Hippocampal formation (tissue), 2 donors: ENCODE measurements at places on chromosomes 2 and 18.

GRCh38 chr2:172551271-172551670, 4.6 kb upstream of the PDK1 start:
- DNase-seq: no peak

DNA sequence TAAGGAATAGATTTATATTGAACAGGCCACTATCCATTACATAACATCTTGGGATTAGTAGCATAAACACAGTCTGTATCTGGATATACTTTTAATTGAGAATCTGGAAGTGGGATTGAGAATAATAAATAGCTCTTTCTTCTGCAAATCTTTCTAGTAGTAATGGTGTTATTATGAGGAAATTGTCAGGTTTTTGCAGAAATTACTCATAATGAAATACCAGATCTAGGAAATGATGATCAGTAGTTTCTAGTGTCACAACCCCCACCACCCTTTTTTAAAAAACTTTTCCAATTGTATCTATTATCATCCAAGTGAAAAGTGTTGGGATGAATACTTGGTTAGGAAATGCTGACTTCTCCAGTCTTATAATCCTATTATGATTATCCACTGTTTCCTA, 18.7 kb downstream of the NBEAL1 start:
- DNase-seq: no peak

- no peak for DNase-seq
Observed at GRCh38 chr18:24727685-24728084, 267.2 kb downstream of the HRH4 start.

GRCh38 chr2:56315376-56315775, 131.6 kb downstream of the CCDC85A start:
- no peak for DNase-seq

GRCh38 chr2:135987441-135987840, 2.0 kb upstream of the DARS1 start:
- no peak for DNase-seq

- DNase-seq: no peak
Observed at GRCh38 chr2:208033701-208034502, 8.6 kb upstream of the PLEKHM3 start.

GRCh38 chr2:44168681-44169154, at the start of gene PPM1B:
Gene PPM1B, plus strand, starts transcription at chr2:44168875. Its CDS starts 32,325 bp downstream, at chr2:44201200.
- peak; percentile 100 for DNase-seq

- no peak for DNase-seq
Observed at GRCh38 chr2:8049176-8049575, 632.7 kb upstream of the ID2 start.

DNA sequence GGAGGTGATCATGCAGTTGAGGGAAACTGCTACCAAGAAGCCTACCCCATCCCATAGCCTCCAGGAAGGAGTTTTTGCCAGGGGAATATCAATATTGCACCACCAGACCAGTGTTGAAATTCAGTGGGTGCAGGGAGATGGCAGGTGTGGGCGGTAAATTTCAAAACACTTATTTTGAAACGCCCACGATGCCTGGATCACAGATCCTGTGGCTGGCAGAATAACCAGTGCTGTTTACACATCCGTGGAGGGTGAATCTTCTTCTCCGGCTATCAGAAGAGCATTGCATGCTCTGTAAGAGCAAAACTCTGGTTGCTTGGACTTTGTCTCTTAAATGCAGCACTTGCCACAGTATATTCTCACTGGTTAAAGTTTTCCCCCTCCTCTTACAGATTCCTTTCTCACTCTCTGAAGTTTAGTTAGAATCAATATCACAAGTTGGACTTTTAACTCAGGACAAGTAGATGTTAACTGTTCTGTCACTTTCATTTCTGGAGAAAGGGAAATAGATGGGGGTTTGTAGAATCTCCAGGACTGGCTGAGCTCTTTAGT, 70.5 kb upstream of the ZCCHC2 start:
- no peak for DNase-seq

GRCh38 chr2:181686576-181687185, 6.4 kb upstream of the NEUROD1 start:
- no peak for DNase-seq

DNA sequence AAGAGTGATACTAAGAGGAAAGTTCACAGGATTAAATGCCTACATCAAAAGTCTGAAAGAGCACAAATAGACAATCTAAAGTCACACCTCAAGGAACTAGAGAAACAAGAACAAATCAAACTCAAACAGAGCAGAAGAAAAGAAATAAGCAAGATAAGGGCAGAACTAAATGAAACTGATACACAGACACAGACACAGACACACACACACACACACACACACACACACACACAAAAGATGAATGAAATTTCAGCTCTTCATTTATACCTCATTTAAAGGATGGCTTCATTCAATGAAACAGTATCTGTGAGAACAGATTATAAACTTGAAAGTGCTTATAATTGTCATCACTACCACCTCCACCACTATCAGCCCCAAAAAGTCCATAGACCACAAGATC, 428.9 kb downstream of the MBD2 start:
- no peak for DNase-seq

- no peak for DNase-seq
Observed at GRCh38 chr2:189798312-189799029, 14.2 kb downstream of the PMS1 start.

- DNase-seq: no peak
Observed at GRCh38 chr2:144249035-144249637, 270.8 kb downstream of the ZEB2 start.

DNA sequence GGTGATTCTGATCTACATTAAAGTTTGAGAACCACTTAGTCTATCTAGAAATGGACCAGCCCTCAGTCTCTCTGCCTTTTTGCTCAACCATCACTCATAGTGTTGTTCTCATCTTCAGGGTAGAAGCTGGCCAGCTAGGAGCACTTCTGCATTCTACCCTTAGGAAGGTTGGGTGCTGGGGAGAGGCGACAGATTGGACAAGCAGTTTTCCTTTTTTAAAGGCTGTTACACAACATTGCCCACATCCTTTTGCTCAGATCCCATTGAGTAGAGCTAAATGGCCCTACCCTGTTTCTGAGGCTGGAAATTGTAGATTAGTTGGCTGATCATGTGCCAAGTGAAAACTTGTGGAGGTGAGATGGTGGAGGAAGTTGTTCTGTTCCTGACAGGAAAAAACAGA, 35.6 kb downstream of the OSBPL6 start:
- DNase-seq: peak; percentile 13

GRCh38 chr2:218367415-218368149, 10.9 kb downstream of the CATIP start:
- DNase-seq: peak; percentile 66

DNA sequence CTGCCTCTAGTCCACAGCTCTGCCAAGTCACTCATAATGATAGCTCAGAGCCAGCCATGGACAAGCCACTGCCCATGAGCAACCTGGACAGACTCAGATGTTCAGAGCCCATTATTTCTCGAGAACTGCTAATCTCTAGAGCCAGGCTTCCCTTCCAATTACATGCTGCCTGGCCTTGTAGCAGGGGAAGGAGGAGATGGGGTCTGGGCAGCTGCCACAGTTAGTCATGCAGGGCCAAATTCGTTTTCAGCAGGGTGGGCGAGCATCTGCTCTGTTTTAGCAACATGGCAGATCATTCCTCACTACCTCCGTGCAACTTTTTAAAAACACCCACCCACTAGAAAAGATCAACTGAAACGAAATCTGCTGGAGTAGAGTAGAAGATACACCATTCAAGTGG, 141.8 kb downstream of the MYO5B start:
- DNase-seq: no peak

GRCh38 chr2:228762565-228762964, 508.5 kb downstream of the PID1 start:
- DNase-seq: no peak

GRCh38 chr2:162058973-162059668, 14.9 kb downstream of the DPP4 start:
- no peak for DNase-seq

DNA sequence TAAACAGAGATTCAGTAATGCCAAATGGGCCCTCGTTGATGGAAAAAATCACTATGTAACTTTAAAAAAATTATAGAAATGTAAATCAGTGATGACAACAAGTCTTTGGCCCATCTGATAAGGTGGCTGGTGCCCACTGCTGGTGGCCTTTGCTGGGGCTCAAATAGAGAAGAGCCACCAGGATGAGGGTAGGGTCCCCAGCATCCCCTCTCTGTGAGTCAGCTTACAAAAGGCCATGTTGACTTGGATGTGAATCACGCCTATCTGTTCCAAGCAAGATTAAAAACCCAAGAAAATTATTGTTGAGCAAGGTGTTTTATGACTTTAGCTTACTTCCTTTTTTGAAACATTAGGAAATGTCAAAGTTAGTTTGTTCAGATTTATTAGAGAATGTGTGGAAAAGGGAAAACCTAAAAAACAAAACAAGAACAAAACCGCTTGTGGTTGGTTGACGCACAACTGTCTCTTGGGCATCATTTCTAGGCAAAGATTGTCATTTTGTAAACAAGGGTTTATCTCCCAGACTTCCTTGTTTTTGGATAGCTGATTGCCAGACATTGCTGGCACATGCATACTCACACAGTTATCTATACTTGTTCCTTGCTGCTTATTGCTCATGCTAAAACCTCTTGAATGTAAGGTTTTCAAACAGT, 53.7 kb upstream of the ZNF396 start:
- no peak for DNase-seq

DNA sequence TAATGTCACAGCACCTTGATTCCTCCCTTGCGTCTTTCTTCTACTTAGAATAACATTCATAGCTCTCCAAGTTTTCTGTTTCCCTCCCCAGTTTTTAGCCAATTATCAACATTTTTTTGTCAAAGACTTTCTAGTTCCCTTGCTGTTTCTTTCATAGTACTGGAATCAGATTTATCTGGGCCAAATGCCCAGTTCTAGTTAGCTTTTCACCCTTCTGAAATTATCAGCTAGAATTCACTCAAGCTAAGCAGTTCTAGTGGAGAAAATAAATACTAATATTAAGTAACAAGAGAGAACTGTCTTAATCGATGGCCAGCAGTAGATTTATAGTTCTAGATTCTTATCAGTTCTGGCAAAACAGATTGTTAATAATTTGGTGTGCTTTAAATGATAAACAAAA, 36.2 kb downstream of the EFEMP1 start:
- no peak for DNase-seq

DNA sequence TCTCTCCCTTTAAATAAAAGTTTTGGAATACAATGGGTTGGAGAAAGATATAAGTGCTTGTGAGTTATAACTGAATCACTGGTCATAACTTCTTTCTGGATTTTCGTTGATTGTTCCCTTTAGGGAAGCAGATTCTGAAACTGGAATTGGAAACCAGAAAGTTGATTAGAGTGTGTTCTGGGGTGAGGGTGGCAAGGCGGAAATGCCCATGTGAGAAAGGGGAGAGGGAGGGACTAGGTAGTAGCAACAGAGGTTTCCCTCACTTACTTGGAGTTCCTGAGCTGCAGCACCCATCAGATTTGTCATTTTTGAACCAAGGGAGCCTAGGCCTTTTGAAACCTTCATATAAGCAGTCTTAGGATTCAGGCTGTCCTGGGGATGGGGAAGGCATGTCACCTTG, 453.4 kb downstream of the KCNJ3 start:
- DNase-seq: no peak

GRCh38 chr2:9179572-9180201, 26.9 kb upstream of the ASAP2 start:
- no peak for DNase-seq

DNA sequence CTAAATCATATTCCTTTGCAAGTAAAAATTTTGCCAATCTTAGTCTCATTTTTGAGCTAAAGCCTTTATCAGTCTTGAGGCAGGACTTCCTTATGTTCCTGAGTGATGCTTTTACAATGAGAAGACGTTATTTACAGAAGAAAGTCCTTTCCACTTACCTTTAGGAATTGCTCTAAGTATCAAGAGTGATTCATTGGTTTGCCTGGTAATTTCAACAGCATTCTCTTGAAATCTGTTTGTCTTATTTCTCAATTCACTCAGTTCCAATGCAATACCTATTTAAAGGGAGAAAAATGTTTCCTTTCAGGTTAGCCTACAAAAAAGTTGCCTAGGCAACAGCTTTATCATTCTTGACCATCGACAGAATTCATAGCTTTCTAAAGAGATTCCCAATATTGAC, 137.2 kb downstream of the LAMA1 start:
- no peak for DNase-seq

- no peak for DNase-seq
Observed at GRCh38 chr18:50099725-50100407, 95.1 kb downstream of the MYO5B start.

GRCh38 chr2:2517399-2517798, 186.3 kb upstream of the MYT1L start:
- no peak for DNase-seq

GRCh38 chr2:190533175-190533967, 1.2 kb downstream of the NEMP2 start:
- DNase-seq: no peak

DNA sequence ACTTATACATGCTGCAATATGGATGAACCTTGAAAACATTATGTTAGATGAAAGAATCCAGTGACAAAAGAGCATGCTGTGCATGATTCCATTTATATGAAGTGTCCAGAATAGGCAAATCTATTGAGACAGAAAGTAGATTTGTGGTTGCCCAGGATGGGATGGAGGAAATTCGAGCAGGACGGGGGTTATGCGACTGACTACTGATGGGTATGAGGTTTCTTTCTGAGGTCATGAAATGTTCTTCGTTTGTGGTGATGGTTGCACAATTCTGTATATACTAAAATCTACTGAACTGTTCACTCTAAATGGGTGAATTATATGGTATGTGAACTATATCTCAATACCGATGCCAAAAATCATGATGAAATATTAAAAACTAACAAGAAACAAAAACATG, 18.9 kb upstream of the MTERF4 start:
- DNase-seq: no peak

DNA sequence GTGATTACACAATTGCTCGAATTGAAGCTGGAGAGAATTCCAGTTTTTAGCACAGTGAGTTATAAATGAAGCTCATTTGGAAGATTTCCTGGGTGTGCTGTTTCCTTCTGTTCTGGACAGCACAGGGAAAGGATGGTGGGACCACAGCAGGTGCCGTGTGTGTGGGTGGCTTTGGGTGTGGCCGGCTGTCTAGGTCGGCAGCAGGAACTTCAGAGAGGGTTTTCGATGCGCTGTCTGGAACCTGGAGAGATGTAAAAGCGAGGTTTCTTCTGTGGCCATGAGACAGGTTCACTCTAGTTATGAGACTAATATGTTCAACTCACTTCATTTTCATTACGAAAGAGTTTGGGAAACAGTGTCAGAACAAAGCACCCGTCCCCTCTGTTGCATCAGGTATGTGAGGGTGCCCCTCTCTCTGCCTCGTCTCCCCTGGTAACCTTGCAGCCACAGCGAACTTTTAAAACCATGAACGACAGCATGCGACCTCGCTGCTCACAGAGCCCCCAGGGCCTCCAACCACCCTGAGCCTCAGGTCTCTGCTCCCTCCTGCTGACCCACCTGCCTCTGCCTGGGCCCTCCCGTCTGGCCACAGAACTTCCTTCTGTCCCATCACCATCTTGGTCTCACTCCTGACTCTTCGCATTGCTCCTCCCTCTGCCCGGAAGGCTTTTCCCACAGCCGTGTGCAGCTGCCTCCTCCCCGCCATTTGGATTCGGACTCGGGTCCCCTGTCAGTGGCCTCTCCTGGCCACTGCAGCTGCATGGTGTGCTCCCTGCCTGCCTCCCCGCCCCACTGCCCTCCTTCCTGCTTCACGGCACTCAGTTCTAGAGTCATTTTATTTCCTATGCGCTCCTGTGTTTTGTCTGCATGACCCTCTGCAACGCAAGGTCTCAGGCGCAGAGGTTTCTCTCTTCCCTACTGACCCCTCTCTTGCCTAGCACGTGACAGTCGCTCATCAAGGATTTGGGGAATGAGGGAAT, 151.2 kb downstream of the NDUFA10 start:
- peak; percentile 53 for DNase-seq
